ENCODE measurements at places on chromosomes 7 and 10. TPM values are rescaled to one million over a fixed set of nuclear protein-coding genes. Genes with fewer than 3 reads are reported as not detected.

WNT8B gene
- total RNA-seq: 0.99 TPM

TAS2R4 gene
- 4.7 TPM for total RNA-seq

TMEM270 gene
- total RNA-seq: not detected

VGF gene
- total RNA-seq: not detected

PRSS37 gene
- total RNA-seq: not detected

CPA2 gene
- not detected for total RNA-seq

ZNF425 gene
- total RNA-seq: 3.0 TPM

MOGAT3 gene
- total RNA-seq: not detected

MYL10 gene
- total RNA-seq: not detected

CC2D2B gene
- total RNA-seq: 7.0 TPM

WDFY4 gene
- total RNA-seq: 7.0 TPM

DNA sequence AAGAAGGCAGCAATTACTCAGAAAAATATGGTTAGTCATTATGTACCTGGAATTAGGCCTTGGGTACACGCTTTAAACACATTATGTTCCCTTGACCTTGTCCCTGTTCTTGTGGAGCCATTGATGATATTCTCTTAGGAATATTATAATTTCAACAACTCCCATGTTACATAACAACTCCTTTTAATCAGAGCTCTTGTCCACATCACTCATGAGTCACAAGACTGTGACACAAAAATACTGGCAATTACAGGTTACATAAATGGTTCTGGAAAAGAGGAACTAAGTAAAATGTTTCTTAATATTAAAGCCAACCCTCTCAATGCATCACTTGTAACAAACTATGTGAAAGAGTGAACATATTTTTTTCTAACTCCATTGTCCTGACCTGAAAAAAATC is 143.8 kb upstream of the PCLO start:
- no peak for DNase-seq

GRCh38 chr10:130767116-130767730 is 544.3 kb downstream of the TCERG1L start:
- DNase-seq: no peak

GRCh38 chr10:101464599-101464998 is 110.6 kb downstream of the BTRC start:
- no peak for DNase-seq

DNA sequence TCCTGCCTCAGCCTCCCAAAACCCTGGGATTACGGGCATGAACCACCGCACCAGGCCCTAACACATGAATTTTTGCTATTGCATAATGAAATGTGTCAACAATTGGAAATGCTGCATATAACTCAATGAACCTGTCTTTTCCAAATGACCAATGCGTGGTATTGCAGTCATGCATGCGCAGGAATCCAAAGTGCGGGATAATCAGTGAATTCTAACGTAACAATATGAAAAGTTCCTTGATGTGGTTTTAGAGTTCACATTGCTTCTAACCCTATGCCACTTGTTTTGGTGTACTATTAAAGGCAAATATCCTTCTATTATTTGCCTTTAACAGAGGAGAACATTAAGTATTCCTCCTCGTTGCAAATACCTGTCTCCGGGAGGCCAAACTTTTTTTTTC is 10.5 kb downstream of the TDRD1 start:
- DNase-seq: no peak

DNA sequence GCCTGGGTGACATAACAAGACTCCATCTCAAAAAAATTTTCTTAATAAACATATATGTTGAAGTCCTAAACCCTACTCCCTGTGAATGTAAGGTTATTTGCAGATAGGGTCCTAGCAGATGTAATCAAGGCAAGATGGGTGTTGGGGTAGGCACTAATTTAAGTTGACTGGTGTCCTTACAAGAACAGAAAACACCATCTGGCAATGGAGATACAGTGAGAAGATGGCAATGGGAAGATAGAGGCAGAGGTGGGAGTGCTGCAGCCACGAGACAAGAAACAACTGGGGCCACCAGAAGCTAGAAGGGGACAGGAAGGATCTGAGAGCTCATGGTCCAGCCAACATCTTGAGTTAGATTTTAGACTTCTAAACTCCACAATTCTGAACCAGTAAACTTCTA is 606.4 kb downstream of the CNTNAP2 start:
- DNase-seq: no peak

GRCh38 chr10:37067576-37067975 is 57.8 kb upstream of the ANKRD30A start:
- no peak for DNase-seq

GRCh38 chr7:151704299-151704959 is 172.5 kb downstream of the PRKAG2 start:
- DNase-seq: no peak

GRCh38 chr7:101832685-101833375 is 15.4 kb downstream of the CUX1 start:
- no peak for DNase-seq

GRCh38 chr10:25023278-25023677 is 6.9 kb downstream of the THNSL1 start:
- no peak for DNase-seq

GRCh38 chr7:54705436-54705835 is 53.6 kb downstream of the SEC61G start:
- no peak for DNase-seq

- no peak for DNase-seq
Observed at GRCh38 chr7:5454485-5454884, 30.9 kb upstream of the TNRC18 start.

- DNase-seq: no peak
Observed at GRCh38 chr7:35565927-35566326, 129.0 kb downstream of the HERPUD2 start.

DNA sequence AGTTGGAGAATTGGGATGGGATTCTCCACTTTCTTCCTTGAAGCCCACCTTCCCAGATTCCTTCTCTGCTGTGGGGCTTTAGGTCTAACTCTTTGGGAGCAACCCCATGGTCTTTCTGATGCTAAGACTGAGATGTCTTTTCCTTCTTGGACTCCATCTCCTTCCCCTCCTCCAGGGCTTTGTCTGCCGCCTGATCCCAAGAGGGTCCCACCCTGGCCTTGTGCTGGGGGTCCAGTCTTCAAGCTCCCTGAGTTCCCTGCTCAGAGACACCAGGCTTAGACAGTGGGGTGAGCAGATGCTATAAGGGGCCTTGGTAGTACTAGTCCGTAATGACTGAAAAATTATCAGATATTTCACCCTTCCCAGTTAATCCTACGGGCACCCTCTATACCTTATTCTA is 150.5 kb downstream of the PTPN20 start:
- peak; percentile 23 for DNase-seq

DNA sequence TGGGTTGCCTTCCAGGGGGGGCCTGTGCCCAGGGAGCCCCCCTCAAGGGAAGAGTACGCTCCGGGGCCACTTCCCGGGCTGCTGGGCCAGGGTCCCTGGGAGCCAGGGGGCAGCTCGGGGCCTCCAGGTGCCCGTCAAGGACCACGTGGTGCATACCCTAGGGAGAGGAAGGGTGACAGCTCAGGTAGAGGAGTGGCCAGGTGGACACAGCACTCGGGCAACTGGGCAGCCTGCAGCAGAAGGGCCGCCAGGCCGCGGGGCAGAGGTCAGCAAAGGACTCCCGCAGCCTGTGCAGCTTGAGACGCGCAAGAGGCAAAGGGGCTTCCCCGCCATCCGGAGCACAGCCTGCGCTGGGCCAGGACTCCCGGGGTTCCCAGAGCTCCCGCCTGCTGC is 26.4 kb downstream of the AP5Z1 start:
- DNase-seq: no peak

DNA sequence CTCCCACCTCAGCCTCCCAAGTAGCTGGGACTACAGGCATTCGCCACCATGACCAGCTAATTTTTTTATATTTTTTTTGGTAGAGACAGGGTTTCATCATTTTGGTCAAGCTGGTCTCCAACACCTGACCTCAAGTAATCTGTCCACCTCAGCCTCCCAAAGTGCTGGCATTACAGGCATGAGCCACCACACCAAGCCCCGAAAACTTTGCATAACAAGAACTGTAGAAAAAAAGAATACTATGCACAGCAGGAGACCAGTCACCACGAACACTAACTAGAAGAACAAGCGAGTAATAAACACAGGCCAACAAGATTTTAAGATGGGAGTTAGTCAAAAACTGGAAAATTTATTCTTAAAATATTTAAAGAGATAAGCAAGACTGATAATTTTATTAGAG is 447.0 kb downstream of the ETV1 start:
- DNase-seq: no peak

DNA sequence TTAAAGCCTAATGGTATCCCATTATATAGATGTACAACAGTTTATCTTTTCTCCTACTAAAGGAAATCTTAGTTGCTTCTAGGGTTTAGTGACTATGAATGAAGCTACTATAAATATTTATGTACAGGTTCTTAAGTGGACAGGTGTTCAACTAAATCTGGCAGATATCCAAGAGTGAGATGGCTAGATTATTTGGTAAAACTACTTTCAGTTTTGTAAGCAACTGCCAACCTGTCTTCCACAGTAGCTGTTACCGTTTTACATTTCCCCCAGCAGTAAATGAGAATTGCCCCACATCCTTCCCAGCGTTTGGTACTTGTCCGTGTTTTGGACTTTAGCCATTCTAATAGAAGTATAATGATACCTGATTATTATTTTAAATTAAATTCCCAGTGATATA is 144.9 kb upstream of the MAGI2 start:
- DNase-seq: no peak

- DNase-seq: no peak
Observed at GRCh38 chr7:99102809-99103690, 40.9 kb downstream of the SMURF1 start.

DNA sequence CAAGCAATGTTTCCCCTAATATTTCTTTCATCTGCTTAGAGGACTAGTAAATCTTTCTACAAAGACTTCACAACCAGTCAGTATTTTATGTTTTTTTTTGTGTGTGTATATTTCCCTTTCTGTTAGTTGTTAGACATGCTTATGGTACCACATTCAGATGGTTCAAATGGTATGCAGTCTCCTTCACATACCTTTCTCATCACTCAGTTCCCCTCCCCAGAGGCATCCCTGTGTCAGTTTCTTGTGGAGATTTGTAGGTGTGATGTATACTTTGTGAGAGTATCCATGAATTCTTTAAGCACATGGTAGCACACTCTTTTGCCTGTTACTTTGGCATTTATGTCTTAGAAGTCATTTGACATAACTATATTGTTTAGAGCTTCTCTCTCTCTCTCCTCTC is 4.4 kb downstream of the ZNF485 start:
- DNase-seq: no peak

DNA sequence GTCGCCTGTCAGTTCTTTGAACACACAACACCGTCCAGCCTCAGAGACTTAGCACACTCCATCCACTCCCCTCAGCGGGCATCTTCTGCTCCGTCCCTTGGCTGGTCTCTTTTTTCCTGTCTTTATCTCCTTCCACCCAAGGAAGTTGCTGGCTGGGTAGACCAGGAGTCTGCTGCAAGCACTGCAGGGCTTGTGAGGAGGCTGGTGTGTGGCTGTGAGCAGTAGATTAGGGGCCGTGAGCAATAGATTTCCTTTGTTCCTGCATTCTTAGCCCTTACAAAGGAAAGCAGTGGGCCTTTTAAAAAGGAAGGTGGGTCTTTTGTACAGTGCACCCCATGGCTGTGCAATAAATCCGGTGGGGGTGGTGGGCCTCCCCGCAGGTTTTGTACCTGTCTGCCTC is 100.3 kb upstream of the BTBD16 start:
- DNase-seq: no peak

Measured in ureter (tissue), 1 donor.